ENCODE measurements at places on chromosomes 5 and 9.

DNA sequence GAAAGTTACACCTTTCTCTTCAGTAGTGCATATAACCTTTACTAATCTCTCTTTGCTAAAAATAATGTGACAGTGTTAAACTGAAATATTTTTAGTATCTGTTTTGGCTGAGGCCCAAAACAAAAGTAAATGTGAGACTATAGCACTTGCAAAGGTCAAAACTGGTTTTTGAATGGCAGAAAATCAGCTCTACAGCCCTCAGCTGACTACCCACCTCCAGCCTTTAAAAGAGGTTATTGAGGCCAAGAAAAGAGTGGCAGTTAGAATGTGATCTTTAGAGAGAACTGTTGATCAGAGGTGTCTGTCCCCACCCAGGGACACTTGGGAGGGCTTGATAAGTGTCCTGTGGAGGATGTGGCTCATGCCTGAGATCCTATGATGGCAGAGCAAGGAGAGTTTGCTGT lies 30.9 kb downstream of the PRKACG start:
- DNase-seq, result no peak

GRCh38 chr5:37071901-37072581 lies 177.1 kb downstream of the CPLANE1 start:
- no peak for DNase-seq

DNA sequence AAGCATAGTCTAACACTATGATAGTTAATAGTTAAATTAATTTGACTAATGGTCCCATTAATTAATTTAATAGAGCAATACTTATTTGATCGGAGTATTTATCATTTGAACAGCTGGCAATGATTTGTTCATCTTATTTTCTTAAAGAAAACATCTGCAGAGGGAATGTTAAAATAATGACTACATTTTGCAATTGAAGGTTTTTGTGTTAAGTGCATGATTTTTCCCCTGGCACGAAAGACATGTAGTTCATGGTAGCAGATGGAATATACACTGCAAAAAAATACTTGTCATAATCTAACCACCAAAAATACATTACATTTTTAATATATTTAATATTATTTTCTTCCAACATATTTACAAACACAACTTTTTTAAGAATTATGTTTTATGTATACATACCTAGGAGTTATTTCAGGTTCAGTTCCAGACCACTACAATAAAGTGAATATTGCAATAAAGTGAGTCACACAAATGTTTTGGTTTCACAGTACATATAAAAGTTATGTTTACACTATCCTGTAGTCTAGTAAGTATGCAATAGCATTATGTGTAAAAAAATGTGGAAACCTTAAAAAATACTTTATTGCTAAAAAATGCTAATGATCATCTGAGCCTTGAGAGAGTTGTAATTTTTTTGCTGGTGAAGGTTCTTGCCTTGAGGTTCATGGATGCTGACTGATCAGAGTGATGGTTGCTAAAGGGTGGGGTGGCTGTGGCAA lies 292.6 kb upstream of the DAB2 start:
- DNase-seq, result no peak

DNA sequence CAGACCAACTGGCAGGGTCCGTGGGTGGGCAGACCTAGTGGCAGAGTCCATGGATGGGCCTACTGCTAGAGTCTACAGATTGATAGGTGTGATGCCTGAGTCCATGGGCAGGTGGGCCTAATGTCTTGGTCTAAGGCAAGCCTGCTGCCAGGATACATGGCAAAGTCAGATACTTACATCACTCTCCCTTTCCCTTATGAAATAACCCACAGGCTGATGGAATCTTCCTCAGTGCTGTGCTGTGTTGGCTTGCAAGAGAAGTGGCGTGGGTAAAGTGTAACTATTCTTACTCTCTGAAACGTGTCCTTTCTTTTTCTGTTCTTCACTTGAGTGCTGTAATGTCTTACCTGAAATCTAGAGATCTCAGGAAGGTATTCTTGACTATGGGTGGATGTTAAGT lies 67.3 kb upstream of the ADRB2 start:
- no peak for DNase-seq
